ENCODE measurements at places on chromosomes 12 and 14.

DNA sequence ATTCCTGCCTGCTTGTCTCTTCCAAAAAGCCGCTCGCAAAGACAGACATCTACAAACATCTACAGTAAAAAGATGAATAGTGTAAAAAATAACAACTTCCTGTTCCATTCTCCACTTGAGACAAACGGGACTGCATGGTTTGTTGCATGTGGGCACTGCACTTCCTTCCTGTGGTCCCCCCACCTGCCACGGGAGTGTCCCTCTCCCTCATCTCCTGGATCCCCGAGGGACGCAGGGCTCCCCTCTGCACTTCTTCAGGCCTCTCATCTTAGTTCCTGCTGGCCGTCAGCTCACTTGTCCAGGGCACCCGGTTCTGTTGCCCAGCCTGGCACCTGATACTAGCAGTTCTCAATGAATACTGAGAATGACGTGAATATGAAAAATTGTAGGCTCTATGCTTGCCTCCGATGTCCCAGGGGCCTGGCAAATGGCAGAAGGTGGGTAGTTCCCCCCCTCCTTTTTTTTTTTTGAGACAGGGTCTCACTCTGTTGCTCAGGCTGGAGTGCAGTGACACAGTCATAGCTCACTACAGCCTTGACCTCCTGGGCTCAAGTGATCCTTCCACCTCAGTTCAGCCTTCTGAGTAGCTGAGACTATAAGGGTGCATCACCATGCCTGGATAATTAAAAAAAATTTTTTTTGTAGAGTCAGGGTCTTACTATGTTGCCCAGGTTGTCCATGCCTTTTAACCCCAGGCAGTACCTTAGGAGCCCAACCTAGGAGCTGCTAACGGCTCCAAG is 3.5 kb upstream of the KLC1 start:
- no peak for DNase-seq

GRCh38 chr12:3614806-3615466 is 123.9 kb downstream of the PRMT8 start:
- DNase-seq = no peak

GRCh38 chr14:95078867-95079266 is 78.5 kb downstream of the DICER1 start:
- no peak for DNase-seq

DNA sequence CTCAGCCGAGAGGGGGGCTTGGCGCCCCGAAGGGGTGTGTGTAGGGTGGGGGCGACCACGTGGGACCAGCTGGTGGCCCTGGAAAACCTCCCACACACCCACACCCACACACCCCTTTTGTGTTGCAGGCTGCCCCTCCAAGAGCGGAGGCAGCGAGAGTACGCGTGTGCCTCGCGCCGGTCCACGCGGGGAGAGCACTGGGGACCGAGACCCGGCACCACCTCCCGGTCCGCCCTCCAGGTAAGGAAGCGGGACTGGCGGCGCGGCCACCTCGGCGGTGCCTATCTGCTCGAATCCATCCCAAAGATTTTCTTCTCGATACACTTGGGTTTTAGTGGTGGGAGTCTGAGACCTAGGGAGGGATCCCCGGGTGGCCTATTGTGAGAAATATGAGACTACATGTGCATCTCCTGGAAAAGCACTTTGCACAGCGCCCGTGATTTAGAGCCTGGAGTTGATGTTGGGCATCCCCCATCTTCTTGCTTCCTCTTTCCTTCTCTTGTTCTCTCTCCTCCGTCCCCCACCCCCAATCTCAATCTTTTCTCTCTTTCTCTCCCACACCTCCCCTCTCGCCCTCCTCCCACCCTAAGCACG is 393 bp downstream of the SYT1 start:
- peak; percentile 35 for DNase-seq

DNA sequence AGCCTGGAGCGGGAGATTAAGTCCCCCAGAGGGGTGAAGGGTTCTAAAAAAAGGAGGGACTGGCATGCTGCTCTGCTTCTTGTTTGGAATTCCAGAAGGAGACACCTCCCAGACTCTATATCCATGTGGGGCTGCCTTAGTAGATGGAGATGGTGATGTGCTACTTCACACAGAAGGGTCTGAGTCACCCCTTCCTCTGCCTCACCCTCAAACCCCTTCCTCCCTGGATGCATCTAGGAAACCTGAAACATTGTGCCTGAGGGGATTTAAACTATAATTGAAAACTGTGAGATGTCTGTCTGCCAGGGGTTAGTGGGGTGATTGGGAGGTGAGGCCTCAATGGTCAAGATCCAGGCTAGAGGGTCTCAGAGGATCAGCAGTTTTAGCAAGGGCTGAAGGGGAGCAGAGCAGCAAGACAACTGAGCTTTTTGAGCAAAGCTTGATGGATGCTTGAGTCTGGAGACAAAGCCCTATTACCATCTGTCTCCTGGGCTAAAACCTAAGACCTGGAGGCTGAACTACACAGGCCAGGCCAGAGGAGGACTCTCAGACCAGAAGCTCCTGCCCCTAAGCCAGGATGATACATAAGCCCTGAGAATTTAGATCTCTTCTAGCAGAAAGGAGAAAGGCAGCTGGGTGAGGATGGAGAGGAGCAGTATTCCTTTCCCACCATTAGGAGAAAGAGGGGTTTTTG is 314.7 kb upstream of the ATP2B1 start:
- DNase-seq = no peak

DNA sequence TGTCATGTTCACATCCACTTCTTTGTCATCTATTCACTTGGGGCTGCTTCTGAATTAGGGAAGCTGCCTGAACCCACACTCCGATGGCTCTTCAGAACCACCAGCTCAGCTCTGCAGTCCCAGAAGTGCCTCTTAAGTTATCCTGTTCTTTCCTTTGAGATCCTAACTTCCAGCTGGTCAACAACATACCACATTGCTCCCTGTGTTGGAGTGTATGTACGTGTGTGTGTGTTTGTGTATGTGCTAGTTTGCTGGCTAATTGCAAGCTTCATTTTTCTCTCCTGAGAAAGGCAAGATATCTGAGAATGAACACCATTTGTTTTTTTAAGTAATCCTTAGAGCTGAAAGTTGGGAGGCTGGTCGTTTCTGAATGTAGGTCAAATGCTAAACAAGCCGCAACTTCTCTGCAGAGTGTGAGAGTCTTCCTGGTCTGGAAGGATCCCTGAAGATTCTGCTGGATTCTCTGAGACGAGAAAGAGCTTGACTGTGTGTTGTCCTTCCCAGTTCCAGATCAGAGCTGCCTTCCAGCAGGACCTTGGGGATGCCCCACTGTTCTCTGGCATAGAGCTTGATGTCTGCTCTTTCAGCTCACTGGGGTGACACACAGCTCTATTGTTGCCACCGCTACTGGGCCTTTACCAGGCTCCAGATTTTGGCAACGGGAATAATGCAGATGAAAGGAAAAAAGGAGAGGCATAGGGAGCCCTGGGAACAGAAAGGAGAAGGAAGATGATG is 839 bp downstream of the GSG1 start:
- no peak for DNase-seq

- no peak for DNase-seq
Measured at GRCh38 chr12:109910969-109911348, 10.9 kb downstream of the TCHP start.

GRCh38 chr12:3552726-3553045 is 61.7 kb downstream of the PRMT8 start:
- no peak for DNase-seq

DNA sequence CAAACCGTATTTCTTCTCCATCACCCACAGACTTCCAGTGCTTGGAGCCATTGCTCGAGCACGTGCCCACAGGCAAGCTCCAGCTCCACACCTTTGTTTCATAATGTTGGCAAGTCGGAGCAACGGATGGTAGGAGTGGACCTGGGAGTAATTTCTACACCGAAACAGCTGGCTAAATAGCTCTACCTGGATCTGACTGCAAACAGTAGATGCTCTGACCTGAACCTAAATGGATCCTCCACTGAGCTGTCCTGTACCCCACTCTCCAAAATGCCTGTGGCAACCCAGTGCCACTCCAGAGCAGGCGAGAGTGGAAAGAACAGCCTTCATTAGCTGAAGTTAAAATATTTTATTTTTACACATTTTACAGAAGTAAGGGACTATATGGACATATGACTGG is 108.7 kb downstream of the BMP4 start:
- no peak for DNase-seq

GRCh38 chr12:2494486-2495192 is 300.1 kb upstream of the FKBP4 start:
- DNase-seq = no peak

DNA sequence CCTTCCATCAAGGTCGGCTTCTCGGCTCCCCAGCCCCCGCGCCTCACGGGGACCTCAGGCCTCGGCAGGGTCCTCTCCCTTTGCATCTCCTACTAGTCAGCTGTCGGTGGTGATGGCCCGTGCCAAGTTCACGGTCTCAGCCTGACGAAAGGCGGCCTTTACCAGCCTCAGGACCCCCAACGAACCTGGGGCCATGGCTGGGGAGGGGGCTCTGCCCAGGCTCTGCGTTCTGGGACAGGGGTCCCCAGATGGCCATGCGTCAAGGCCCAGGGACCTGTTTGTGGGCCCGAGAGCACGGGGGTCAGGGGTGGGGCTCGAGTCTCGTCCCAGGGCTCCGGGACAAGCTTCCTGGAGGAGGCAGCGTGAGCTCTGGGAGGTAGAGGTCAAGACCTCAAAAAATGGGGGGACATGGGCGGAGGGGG is 32.8 kb upstream of the DEGS2 start:
- DNase-seq = no peak

DNA sequence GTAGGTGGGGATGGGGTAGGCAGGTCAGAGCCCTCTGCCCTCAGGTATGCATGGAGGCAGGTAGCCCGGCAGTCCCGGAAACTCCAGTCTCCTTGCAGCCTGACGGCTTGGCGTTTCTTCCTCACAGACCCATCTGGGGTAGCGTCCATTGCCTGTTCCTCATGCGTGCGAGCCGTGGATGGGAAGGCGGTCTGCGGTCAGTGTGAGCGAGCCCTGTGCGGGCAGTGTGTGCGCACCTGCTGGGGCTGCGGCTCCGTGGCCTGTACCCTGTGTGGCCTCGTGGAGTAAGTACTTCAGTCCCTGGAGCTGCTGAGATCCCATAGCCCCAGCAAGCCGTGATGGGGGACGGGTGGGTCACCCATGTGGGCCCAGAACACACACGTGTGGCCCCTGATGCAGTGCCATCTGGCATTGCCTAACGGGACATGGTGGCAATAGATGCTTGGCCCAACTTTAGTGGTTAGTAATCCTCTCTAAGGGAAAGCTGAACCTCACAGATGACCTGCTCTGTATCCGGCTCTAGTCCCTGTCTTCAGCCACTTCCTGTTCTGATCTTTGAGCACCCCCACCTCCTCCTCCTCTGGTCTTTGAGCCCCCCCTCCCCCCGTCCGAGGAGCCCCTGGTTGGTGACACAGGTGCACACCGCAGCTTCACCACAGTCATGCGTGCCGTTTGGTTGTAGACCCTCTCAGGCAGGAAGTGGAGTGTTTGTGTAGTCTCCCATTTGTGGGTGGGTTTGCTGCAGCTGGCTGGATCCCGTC is 3.7 kb downstream of the SIVA1 start:
- no peak for DNase-seq

DNA sequence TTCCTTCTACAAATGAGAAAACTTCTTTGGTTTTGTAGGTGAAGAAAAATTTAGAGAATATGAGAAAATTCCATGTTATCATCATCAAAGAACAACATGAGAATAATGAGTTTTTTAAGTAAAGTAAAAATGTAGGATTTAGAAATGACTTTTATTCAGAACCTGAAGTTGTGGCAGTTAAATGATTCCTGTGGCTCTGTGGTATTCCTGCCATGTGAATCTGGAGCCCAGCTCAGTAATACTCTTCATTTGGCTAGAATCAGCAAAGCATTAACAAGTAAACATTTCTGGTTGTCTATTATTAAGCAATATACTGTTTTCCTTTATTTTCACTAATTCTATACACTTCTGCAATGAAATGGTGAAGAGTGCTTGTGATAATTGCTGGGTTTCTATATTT is 95.6 kb upstream of the E2F7 start:
- no peak for DNase-seq

- no peak for DNase-seq
Measured at GRCh38 chr12:49340971-49341776, 4.2 kb upstream of the C1QL4 start.

DNA sequence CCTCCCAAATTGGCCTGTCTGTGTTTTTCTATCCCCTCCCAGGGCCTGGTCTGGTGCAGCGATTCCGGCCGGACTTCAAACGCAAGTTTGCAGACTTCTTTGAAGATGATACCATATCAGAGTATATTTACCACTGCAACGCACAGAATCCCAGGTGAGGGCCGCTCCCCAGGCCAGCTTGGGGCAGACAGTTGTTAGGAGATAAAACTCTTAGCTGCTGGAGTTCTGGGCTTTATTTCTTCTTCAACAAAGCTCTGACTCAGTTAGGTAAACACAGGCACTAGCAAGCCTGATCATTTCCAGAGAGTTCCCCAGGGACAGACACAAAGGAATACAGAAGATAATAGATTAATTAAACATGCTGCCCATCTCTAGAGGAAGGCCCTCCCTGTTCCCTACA is 8.3 kb downstream of the ABHD4 start:
- DNase-seq = no peak

DNA sequence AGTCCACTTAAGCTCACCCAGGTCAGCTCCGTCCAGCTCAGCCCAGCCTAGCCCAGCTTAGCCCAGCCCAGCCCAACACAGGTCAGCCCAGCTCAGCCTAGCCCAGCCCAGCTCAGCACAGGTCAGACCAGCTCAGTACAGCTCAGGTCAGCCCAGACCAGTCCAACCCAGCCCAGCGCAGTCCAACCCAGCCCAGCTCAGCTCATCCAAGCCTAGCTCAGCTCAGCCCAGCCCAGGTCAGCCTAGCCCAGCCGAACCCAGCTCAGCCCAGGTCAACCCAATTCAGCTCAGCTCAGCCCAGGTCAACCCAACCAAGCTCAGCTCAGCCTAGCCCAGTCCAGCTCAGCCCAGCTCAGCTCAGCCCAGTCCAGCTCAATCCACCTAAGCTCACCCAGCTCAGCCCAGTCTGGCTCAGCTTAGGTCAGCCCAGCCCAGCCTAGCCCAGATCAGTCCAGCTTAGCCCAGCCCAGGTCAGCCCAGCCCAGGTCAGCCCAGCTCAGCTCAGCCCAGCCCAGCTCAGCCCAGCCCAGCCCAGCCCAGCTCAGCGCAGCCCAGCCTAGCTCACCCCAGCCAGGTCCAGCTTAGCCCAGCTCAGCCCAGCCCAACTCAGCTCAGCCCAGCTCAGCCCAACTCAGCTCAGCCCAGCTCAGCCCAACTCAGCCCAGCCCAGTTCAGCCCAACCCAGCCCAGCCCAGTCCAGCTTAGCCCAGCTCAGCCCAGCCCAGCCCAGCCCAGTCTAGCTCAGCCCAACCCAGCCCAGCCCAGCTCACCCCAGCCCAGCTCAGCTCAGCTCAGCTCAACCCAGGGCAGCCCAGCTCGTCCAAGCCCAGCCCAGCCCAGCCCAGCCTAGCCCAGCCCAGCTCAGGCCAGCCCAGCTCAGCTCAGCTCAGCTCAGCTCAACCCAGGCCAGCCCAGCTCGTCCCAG is 184.0 kb downstream of the TMEM121 start:
- no peak for DNase-seq

GRCh38 chr14:103122947-103123633 is at the start of gene TNFAIP2:
Gene TNFAIP2 (plus strand): TSS chr14:103123461. CDS start chr14:103126458, 2,997 bp downstream.
- peak; percentile 56 for DNase-seq

GRCh38 chr14:101367421-101368261 is 193.7 kb upstream of the DIO3 start:
- DNase-seq = no peak

GRCh38 chr12:51647647-51648046 is 56.6 kb downstream of the SCN8A start:
- DNase-seq = no peak

- DNase-seq = no peak
Measured at GRCh38 chr12:2856051-2856450, 788 bp downstream of the TEX52 start.

- DNase-seq = no peak
Measured at GRCh38 chr12:32240831-32241230, 134.2 kb downstream of the BICD1 start.

- no peak for DNase-seq
Measured at GRCh38 chr12:70080566-70080965, 162.7 kb upstream of the CNOT2 start.

GRCh38 chr12:29241821-29242591 is 92.9 kb downstream of the FAR2 start:
- no peak for DNase-seq

Data from NCI-H1436 (cell line).